GM23248 (cell line): ENCODE measurements at places on chromosomes 1 and 21.

DNA sequence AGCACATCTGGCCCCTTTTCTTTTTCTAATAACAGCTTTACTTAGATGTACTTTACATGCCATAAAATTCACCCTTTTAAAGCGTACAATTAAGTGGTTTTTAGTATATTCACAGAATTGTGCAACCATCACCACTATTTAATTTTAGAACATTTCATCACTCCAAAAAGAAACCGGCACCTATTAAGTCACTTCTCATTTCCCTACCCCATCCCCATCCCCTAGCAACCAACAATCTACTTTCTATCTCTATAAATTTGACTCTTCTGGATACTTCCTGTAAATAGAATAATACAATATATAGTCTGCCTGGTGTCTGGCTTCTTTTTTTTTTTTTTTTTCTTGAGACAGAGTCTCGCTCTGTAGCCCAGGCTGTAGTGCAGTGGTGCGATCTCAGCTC lies 59.5 kb upstream of the ENAH start:
- DNase-seq: peak; percentile 52

DNA sequence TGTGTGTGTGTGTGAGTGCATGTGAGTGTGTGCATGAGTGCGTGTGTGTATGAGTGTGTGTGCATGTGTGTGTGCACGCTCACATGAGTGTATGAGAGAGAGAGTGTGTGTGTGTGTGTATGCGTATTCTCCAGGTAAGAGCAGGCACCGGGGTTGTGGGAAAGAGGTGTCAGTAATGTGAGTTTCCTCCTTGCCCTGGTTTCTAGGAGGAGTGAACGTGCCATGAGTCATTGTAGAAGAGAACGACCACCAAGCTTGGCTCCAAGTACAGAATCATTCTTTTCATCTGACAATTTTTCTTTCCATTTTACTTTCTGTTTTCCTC lies 79.1 kb downstream of the POFUT2 start:
- DNase-seq: peak; percentile 24

DNA sequence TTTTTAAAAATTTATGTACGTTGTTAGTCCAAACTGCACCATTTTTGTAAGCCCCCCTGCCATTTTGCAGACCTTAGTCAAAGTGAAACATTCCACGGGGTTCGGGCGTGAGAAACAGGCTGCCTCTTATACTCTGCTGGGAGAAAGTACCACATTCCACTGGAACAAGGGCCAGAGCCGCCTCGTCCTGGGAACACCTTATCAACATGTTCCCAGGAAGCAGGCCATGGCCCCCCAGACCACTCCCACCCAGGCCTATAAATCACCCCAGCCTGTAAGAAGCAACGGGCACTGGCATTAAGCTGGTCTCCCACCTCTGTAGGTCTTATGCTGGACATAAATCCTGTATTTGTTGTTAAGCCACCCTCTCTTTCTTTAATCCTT lies 854 bp upstream of the ZRANB2 start:
- no peak for DNase-seq

DNA sequence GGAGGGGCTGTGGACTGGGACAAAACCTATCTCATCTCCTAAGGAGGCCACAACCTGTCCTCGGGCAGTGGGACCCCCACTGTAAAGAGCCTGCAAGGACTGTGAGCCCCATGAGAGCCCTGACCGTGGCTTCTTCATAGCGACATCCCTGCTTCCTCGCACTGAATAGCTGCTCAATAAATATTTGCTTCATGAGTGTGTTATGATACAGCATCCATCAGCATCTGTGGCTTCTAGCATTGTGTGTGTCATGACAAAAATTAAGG lies 40.5 kb upstream of the CSF3R start:
- DNase-seq: no peak

- DNase-seq: peak; percentile 41
Observed at GRCh38 chr21:37455504-37455911, 88.9 kb downstream of the DYRK1A start.

DNA sequence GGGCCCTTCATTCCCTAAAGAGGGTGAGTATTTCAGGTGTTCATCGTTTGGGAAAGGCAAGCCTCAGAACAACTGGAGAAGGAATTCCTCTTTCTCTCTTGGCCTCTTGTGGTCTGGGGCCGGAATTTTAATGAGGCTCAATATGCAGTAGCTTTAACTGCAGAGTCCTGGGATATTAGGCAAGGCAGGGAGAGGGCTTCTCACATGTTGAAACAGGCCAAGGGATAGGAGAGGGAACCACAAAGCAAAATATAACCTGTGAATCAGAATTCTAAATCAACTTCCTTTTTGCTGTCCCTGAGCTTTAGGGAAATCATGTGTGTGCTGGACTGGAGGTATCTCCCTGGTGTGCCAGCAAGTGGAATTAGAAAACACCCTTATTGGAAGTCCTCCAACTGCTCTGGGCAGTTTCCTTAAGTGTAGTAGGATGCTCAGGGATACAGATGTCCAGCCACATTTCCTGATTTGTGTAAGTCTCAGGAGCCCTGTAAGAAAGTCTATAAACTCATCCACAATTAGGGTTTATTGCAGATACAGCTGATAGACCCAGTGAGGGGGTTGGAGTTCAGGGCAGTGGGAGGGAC lies 215.8 kb upstream of the ZRANB2 start:
- peak; percentile 22 for DNase-seq

GRCh38 chr1:207021139-207021861 lies 11.3 kb downstream of the C1orf116 start:
- DNase-seq: no peak

DNA sequence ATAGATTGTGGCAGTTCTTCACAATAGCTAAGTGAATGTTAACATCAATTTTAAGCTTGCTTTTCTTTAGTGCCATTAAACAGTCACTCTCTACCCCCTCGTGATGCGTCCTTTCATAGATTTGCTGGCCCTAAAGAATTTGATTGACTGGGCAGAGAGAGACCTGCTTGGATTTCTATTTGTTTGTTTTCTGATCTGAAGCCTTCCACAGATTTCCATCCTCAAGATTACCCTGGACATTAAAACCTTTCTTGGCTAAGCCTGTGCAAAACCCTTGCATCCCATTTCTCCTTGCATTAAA lies 17.8 kb downstream of the C1orf21 start:
- no peak for DNase-seq

DNA sequence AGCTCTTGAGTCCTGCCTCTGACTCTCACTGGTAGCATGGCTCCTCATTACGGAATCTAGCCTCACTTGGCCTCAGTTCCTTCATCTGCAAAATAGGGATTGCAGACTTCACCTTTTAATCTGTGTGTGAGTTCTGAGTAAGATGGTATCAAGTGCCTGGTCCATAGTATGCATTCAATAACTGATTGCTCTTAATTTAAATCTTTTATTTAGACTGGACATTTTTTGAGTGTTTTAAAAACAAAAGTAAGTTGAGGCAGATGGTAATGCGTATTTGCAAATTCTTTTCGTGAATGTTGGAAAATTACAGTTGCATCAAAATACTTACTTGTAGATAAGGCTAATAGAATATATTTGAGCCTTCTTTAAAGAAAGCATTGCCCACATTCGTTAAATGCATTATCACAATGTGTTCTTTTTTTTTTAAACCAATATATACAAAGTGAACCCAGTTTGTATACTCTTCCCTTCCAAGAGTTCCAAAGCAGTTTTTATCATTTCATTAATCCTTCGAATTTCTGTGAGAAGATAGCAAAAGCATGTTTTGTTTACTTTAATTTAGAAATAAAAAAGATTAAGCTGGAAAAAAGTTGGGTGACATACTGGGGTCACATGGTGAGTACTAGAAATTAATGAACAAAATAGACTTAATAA lies 8.1 kb downstream of the DNM3 start:
- no peak for DNase-seq

DNA sequence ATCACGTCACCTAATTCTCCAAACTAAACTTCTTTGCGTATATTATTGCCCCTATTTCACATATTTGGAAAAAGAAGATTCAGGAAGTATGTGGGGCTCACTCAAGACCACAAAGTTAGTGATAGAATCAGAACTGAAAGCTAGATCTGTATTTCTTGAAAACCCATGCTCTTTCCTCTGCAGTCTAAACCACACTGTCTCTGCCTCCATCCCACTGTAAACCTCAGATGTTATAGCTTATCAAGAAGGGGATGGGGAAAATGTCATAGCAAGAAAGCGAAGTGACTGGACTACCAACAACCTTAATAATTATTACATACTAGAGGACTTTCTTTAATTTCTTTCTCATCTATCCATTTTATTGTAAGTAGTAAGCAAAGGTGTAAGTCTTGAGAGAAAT lies 257.7 kb upstream of the SGIP1 start:
- no peak for DNase-seq

GRCh38 chr1:182974506-182975191 lies 21.7 kb upstream of the SHCBP1L start:
- peak; percentile 45 for DNase-seq

DNA sequence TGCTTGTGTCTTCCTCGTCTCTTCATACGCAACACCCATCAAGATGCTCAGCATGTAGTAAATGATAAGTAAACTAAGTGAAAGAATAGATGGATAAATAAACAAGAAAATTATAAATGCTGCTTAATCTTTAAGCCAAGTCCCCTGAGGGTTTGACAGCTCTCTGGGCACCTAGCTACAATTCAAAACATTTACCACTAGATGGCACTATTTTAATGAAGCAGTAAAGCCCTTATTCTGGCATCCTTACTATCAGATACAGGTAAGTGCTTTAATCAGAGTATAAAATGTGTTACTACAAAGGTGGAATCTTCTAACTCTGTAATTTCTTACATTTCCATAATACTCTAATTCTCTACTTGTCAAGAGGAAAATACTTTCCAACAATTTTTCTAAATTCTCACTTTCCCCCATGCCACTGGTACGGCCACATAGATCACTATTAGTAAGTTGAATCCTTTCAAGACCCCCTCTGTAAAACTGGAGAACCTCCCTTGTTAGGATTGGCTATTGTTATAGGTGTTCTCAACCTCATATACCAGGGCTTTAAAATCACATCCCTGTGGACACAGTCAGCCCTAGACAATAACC lies 137.8 kb downstream of the BARHL2 start:
- DNase-seq: peak; percentile 61

GRCh38 chr1:55986003-55986402 lies 593.4 kb downstream of the PLPP3 start:
- peak; percentile 19 for DNase-seq

GRCh38 chr1:172914501-172915144 lies 136.1 kb downstream of the TNFSF18 start:
- peak; percentile 72 for DNase-seq

DNA sequence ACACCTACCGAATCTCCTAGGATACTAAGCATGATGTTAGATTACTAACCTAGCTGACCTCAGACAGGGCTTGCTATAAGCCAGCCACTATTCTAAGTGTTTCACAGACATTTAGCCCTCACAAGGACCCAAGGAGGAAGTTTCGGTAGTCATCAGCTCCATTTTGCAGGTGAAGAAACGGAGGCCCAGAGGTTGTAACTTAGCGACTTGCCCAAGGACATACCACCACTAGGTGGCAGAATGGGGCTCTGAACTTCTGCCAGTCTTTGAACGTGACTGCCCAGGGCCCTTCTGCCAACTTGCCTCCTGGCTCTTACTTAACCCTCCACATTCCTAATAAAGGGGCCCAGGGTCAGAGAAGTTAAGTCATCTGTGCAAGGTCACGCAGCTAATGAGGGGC lies 283.5 kb downstream of the C1orf94 start:
- peak; percentile 18 for DNase-seq

DNA sequence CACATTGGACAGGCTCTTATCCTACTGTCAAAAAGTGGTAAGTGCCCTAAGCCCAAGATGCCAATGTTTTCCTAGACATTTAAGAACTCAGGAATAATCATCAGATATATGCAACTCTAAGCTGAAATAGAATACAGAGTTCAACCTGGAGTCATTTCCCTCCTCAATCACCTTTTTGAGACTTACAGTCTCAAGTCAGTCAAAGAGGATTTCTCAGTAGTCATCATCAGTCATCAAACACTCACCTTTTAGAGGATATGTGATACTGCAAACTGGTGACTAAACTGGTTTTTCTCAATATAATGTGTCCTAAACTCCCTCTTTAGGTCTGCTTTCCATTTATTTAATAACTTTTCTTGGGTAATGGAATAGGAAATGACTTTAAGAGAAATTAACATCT lies 145.3 kb upstream of the ADAMTS5 start:
- peak; percentile 2 for DNase-seq

GRCh38 chr1:38586993-38587646 lies 272.5 kb downstream of the RRAGC start:
- DNase-seq: peak; percentile 49

DNA sequence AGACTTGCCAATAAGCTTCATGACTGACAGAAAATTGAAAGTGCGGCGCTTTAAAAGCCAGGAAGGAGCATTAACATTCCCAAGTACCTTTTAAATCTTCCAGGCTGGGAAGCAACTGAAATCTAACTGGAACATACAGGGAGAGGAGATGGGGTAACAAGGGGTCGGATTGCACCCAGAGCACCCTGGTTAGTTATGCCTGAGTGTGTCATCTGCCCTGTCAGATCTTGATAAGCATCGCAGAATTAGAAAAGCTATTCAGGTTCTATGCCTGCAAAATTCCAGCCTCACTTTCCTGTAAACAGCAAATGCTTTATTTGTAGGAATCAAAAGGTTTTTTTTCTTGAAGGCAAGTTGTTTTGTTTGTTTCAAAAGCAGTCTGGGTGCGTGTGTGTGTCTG lies 58.5 kb downstream of the SERBP1 start:
- DNase-seq: no peak

DNA sequence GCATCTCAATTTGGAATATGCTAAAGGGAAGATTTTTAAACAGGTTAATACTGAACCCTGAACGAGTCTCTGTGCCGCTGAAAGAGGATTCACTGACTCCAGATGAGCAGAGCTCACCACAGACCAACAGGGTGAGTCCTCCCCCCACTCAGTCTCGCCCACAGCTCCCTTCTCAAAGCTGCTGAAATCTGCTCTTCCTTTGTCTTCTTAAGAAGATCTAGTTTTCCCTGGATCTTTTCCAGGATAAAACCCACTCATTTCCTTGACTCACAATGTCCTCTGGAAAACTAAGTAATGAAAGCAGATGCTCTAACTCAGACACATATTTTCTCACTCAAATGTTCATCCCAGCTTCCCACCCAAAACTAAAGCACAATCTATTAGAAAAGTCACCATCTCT lies 447.0 kb upstream of the PKN2 start:
- peak; percentile 86 for DNase-seq

DNA sequence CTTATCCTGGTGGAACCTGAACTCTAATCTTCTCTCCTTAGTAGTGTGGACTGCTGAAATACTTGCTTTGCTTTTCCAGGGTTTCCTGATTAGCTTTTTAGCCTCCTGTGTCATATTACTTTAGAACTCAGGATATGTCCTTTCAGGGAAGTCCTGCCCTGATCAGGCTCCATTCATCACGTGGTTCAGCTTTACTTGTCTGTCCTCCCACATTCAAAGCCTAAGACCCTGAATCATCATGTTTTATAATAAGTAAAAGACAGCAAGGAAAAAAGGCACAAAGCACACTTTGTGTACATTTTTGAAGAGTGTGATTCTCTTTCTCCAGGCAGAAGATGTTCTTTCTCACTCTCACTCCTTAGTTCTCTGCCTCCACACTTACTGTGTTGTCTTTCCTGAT lies 70.6 kb downstream of the PATJ start:
- DNase-seq: peak; percentile 4
